ENCODE measurements at places on chromosomes 7 and 10.
A peak's percentile ranks its signal among the peaks of the same experiment; 100 is the strongest.

DNA sequence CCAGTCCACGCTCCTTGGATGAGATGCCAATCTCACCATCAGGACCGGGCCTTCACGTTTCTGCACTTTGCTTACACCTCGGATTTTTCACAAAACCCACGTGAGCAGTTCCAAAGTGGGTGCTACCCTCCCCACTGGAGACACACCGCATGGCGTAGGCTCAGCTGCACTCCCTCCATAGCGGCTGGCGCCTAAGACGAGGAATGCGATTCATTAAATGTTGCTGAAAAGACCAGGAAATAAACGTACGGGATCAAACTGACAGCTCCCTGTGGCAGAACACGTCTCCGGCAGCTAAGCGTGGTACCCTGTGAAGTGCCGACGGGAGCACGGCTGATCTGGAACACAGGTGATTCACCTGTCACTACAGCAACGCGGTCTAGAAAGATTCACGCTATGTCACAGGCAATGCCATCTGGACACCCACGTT lies 209.0 kb downstream of the DIP2C start:
- no peak for DNase-seq

- no peak for DNase-seq
Measured at GRCh38 chr7:103445228-103446048, 569 bp downstream of the SLC26A5 start.

GRCh38 chr10:5552376-5553321 lies 27.9 kb downstream of the CALML3 start:
- no peak for DNase-seq

- DNase-seq: no peak
Measured at GRCh38 chr10:78624791-78625190, 444.0 kb upstream of the ZMIZ1 start.

GRCh38 chr7:127959770-127960169 lies 71.5 kb downstream of the LRRC4 start:
- DNase-seq: no peak

GRCh38 chr10:83492004-83492403 lies 647.3 kb upstream of the GHITM start:
- no peak for DNase-seq

GRCh38 chr10:116848944-116849247 lies 403 bp upstream of the ENO4 start:
- peak; percentile 28 for DNase-seq

- no peak for DNase-seq
Measured at GRCh38 chr7:93242106-93242505, 9.9 kb downstream of the VPS50 start.

- no peak for DNase-seq
Measured at GRCh38 chr7:41219276-41219675, 483.6 kb downstream of the INHBA start.

DNA sequence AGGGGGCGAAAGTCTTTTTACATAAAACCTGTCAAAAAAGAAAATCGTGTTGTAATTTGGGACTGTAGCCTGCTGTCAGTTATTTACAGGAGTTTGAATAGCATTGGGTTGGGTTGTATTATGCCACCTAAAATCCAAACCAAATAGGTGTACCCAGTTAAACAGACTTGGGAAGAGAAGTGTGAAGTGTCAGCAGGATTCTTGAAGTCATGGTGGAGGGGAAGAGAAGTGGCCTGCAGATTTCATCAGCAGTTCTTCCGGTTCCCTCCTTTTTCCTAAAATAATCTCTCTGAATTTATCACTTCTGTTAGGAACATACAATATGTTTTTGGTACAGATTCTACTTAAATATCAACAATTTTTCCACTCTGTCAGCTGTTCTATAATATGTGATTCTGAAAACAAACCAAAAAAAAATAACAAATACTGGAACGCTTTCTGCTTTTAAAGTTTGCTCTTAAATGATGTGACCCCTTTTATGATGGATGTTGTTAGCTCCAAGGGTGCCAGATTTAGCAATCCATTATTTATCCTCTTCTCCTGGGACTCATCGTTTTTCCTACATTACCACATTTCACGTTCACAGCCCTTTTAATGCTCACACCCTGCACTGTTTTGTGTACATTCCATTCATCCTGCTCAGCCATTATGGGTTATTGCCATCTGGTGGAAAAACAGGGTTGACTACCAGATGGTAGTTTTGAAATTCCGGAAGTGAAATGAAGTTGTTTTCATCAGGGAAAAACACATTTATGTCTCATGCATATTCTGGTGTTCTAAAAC lies 18.7 kb upstream of the ARHGAP12 start:
- DNase-seq: no peak

GRCh38 chr10:62540389-62540788 lies 166.2 kb downstream of the ZNF365 start:
- DNase-seq: no peak

DNA sequence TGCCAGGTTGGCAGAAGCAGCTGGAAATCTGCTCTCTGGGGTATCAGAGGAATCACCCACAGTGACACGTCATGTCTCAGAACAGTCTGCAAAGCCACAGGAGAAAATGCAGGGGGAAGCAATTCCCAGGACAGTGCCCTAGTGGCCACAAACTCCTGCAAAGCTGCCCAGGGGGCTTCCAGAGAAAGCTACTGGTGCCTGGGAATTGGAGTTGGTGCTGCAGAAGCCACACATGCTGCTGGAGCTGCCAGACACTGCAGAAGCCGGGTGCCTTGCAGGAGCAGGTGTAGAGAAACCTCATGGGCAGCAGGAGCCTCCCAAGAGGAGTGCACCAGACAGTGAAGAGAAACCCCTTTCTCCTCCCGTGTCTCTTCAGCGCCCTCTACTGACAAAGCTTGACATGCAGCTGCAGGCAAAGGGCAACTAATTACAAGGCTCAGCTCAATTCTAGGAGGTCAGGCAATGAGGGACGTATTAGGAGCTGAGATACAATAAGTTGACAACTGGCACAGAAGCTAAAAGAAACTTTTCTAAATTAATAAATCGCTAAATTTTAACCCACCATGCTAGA lies 30.2 kb upstream of the NUB1 start:
- peak; percentile 46 for DNase-seq

GRCh38 chr10:110379831-110380230 lies 75.1 kb upstream of the SMNDC1 start:
- DNase-seq: no peak

GRCh38 chr10:3186368-3186767 lies 13.8 kb upstream of the PITRM1 start:
- DNase-seq: no peak

DNA sequence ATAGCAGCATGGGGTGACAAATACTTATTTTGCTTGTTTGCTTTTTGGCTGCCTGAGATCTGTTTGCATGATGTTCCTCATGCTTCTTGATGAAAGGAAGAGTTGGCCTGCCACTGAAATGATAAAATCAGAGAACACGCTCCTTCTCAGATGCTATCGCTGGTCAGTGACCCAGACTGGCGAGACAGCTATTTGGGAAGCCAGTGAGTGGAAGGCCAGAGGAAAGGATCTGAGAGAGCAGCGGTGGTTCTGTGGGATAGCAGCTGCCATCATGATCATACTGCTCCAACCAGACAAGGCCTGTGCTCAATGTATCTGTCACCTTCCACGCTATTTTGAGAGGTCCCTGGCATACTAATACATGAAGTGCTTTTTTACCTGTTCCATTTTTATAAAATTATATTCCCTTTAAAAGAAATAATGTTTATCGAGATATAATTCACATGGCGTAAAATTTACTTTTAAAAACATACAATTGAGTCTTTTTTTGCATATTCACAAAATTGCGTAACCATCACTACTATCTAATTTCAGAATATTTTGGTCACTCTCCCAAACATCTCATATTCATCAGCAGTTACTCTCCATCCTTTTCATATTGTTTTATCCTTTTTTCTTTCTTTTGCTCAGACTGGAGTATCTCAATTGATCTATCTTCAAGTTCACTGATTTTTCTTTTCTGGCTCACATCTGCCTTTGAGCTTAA lies 695.1 kb downstream of the TNS3 start:
- no peak for DNase-seq

Measured in WERI-Rb-1 (cell line).